ENCODE measurements at places on chromosomes 6 and 20. TPM values are rescaled to one million over a fixed set of nuclear protein-coding genes. Genes with fewer than 3 reads are reported as not detected.

SNAP91 gene
- total RNA-seq, result not detected

WFDC9 gene
- not detected for total RNA-seq

DNA sequence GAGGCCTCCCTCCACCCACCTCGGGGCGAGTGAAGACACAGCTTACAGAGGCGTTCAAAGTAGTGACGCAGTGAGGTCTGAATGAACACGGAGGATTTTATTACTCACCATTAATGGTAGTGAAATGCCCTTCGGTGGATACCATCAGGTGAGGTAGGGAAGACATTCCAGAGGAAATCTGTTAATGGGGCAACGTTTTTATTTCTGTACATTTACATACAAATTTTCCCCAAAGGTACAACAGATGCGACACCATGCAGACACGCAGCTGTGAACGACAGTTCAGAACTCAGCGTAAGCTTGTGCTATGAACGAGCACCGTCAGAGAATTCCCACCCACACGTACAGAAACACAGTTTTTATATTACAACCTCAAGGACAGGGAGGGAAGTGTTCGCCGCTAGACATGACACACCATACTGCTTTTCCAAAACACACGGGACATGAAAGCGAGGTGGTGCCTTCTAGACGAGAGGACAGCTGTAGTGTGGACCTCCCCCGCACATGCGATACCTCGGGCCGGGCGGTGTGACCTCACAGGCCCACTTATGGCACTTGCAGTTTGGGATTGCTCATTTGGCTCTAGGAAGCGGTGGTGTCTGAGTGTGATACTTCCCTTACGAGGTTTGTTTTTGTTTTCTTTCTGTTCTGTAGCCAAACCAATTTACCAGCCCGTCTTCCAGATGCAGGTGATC, 10.7 kb downstream of the PSMG4 start:
- no peaks in the 10 kb centered on the region for H3K4me1 ChIP-seq
- H3K27ac ChIP-seq, result no peak overlapping the region
- peaks cover 16% of the 10 kb centered on the region for H3K36me3 ChIP-seq
- no peak overlapping the region for H3K4me3 ChIP-seq
- DNase-seq, result no peak
- H3K27me3 ChIP-seq, result no peaks in the 10 kb centered on the region

DNA sequence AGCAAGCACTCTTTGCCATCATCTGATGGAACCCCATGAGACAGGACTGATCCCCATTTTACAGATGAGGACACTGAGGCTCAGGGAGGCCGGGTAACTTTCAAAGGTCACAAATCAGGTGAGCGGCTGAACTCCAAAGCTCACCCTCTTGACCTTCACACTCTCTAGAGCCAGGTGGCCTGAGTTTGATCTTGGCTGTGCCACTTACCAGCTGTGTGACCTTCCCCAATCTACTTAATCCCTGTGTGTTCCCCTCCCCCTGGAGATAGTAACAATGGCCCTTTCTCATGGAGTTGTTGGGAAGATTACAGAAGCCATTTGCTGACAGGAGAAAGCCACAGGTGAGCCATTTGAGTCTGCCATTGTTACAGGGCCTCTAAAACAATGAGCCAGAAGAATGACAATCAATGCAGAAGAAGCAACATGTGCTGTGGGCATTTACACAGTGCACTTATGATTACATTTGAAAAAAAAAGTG, 34.5 kb downstream of the BMP7 start:
- DNase-seq, result no peak
- peaks cover 27% of the 10 kb centered on the region for H3K27me3 ChIP-seq
- no peak overlapping the region for H3K27ac ChIP-seq
- H3K4me1 ChIP-seq, result no peaks in the 10 kb centered on the region
- H3K36me3 ChIP-seq, result no peaks in the 10 kb centered on the region

GRCh38 chr20:21670981-21671380, 34.5 kb upstream of the PAX1 start:
- no peak overlapping the region for H3K27ac ChIP-seq
- no peak for DNase-seq
- no peaks in the 10 kb centered on the region for H3K36me3 ChIP-seq
- H3K4me1 ChIP-seq, result no peaks in the 10 kb centered on the region
- no peak overlapping the region for H3K4me3 ChIP-seq

DNA sequence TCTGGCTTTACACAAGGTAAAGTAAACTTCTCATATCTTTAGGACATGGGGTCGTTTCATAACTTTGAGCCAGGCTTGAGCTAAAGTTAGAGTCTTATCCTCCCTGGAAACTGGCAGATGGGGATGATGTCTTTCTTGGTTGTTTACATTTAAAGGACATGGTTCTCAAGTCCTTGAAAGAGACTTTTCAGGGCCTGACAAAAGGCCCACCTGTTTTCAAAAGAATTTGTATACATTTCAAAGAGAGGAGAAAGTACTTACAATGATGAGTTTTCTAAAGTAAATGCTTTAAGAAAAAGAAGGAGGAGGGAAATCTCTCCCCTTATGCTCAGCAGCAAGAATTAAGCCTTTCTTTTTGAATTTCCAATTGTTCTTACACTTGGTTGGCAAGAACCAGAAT, 45.7 kb upstream of the TINAG start:
- H3K36me3 ChIP-seq, result no peaks in the 10 kb centered on the region
- no peaks in the 10 kb centered on the region for H3K27me3 ChIP-seq
- peaks cover 21% of the 10 kb centered on the region for H3K4me1 ChIP-seq
- no peak overlapping the region for H3K4me3 ChIP-seq
- DNase-seq, result no peak
